KG1 (cell line): ENCODE measurements at places on chromosomes 16 and 17.

GRCh38 chr17:13222975-13223374 lies 205.1 kb upstream of the ELAC2 start:
- DNase-seq = no peak

- no peak for DNase-seq
Measured at GRCh38 chr16:85436636-85437165, 176.4 kb upstream of the GSE1 start.

- DNase-seq = no peak
Measured at GRCh38 chr17:65143889-65144604, 6.9 kb downstream of the RGS9 start.

DNA sequence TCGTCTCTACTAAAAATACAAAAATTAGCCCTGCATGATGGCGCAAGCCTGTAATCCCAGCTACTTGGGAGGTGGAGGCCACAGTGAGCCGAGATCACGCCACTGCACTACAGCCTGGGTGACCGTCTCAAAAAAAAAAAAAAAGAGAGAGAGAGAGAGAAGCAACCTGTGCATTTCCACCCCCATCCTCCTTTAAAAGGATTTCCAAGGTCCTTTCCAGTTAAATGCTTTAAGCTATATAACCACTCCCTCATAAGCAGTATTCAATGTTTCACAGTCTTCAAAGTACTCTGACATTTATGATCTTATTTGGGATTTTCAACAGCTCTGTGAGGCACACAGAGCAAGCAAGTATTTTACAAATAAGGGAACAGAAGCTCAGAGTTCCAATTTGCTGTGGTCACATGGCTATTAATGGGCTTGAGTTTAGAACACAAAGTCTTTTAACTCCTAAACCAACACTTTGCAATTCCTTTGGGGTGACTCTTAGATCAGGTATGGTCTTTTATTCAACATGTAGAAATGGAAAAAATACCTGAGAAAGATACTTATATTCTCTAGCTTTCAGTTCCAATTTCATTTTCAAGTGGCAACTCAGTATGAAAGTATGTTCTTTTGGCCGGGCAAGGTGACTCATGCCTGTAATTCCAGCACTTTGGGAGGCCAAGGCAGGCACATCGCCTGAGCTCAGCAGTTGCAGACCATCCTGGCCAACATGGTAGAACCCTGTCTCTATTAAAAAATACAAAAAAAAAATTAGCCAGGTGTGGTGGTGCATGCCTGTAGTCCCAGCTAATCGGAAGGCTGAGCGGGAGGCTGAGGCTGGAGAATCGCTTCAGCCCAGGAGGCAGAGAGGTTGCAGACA lies 31.3 kb downstream of the SPOP start:
- no peak for DNase-seq

GRCh38 chr17:15236281-15237105 lies 28.6 kb downstream of the PMP22 start:
- DNase-seq = no peak

DNA sequence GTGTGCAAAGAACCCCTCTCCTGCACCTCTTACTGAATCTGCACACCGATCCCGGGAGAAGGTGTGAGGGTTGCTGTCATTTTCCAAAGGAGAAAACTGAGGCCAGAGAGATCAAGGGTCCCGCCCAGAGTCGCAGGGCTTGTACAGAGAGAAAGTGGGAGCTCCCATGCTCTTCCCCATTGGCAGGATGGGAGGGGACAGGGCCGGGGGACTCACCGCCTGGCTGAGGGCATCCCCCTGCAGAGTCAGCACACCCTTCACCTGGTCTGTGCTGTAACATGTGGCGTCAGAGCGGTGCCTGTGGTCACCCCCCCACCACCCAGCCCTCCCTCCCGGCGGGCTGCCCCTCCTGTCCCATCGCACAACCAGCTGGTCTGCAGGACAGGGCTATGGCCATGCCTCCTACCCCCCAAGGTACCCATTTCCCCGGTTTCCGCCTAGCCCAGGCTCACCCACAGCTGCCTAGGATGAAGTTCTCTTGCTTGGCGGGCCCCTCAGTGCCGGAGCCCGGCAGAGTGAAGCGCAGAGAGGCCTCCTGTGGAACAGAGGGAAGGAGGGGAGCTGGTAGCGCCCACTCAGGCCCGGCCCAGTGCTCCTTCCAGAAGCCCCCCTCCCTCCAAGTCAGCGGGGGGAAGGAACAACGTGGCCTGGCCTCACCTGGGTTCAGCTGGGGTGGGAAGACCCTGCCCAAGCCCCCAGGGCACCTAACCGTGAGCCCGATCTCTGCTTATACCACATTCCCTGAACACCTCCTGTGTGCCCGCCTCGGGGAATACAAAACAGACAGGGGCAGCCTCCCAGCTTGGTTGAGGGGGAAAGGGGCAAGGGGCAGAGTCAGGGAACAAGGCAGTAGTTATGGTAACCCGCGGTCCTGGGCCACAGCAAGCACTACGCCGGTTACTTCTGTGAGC lies 1.1 kb downstream of the ROGDI start:
- no peak for DNase-seq

GRCh38 chr16:66369055-66369592 lies 2.6 kb downstream of the CDH5 start:
- no peak for DNase-seq
